ENCODE measurements at places on chromosomes 3 and 15.

- no peak for DNase-seq
These were observed 10.2 kb upstream of the CCDC33 start for GRCh38 chr15:74225928-74226327.

- no peak for DNase-seq
These were observed 2.2 kb downstream of the SATB1 start for GRCh38 chr3:18422972-18423371.

- no peak for DNase-seq
These were observed 88.7 kb upstream of the EPHB3 start for GRCh38 chr3:184472723-184473428.

DNA sequence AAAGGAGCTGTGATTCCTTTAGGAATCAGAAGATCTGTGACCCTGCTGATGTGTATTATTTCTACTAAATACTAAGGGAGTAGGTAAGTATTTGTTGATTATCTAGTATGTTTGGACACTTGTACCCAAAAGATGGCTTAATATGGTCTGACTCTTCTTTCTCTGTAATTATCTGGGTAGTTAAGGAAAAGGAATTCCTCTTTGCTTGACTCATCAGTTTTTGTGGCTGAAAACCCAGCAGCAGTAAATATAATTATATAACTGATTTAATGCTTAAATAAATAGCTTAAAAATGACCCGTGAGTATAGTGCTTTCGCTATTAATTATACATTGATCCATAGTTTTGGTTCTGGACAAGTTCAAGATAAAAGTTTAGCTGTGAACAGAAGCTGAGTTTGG, 155.8 kb downstream of the LRTM1 start:
- no peak for DNase-seq

DNA sequence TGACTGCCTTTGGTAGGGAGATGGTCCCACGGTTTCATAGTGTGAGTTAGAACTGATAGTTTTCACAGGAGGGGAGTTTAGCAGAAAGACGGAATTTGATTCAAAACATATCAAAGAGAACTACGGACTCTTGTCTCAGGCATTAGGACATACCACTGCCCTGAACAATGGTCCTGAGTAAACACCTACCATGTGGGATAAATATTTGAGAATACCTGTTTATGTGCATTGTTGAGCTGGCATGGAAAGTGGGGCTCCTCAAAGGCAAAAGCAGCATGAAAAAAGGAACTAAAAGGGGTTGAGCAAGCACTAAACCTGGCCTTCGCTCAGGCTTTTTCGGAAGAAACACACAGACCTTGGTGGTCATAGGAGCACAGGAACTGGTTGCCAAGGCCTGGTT, 144.4 kb downstream of the ZNF621 start:
- no peak for DNase-seq

DNA sequence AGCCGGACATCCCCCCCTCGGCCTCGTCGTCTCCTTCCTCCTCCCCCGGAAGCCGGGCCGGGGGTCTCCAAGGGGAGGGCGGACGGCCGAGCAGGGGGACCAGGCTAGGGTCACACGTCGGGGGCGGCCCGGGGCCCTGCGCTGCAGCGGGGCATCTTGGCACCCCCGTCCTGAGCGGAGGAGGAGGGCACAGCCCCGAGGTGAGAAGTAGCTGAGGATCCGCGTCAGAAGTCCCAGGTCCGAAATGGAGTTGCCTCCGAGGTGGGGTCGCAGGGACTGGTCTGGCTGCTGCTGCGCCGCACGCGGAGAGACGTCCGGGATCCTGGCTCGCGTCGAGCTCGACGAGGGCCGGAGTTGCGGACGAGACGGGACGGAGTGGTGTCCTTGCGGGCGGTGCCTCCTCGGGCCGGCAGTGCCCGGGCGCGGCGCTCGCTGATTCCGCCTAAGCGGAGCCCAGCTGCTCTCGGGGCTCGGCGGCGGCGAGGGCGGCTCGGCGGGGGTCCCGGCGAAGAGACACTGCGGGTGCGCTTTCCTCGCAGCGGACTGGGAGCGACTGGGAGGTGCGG, at the start of gene ADCY5:
Gene ADCY5 (minus strand): TSS at position 555 of the 566 bp plus-strand sequence. CDS start 545 bp downstream, at position 10.
- DNase-seq, result peak; percentile 57

- DNase-seq, result no peak
These were observed 147.2 kb downstream of the FNDC3B start for GRCh38 chr3:172186607-172187006.

DNA sequence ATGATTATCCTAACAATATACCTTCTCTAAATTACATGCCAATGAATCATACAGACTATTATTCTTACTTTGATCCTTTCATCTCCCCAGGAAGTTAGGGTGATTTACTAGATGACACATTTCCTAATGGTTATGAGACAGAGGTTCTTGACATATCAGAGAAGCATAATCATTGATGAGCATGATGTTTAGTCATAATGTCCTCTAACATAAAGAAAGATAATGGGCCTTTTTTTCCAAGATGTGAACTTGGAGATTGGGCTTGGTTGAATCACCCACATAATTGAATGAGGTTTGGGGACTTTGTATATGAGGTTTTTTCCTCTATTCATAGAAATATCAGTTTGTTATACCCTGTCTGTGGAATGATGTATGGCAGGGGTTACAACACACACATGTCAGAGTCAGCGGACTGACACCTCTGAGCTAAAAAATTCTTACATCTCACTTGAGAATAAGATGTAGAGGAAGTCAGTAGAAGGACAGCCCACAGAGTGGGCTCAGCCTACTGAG, 69.7 kb upstream of the DCBLD2 start:
- no peak for DNase-seq

- DNase-seq, result no peak
These were observed 10.9 kb downstream of the KCNAB1 start for GRCh38 chr3:156131241-156131640.

DNA sequence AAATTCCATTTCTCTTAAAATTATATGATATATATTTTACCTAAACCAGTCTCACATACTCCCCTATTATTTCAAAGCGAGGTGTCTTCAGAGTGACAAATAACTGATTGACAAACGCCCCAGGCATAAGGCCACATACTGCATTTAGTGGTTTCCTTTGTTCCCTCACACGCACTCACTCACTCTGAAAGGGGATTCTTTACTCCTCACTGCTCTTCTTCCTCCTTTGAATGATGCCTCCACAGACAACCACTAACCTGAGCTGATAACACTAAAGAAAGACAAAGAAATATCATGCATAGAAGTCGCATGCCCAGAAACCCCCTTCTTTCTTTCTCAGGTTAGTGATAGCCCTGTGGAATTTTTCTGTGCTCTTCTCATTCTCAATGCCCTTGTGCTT, 24.1 kb upstream of the BBX start:
- no peak for DNase-seq

- DNase-seq, result no peak
These were observed 95.1 kb upstream of the MBNL1 start for GRCh38 chr3:152173627-152174026.

GRCh38 chr3:17687566-17687965, 54.9 kb downstream of the TBC1D5 start:
- no peak for DNase-seq

DNA sequence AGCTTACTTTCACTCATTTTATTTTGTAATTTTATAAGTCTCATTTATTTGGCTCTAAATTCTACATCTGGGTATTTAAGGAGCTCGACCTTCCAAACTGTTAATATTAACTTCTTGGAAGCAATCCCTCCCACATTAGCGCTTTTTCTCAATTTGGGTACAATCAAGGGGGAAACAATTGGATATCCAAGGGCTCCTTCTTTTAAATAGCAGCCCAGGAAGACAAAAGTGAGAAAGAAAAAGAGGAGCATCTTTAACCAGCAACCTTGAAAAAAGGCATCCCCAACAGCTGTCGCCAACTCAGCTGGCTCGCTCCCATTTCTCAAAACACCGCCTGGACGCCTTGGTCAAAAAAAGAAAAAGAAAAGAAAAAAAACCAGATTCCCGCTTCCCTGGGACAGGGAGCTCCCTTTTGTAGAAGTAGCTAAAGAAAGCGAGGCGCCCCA, 873 bp downstream of the C3orf70 start:
- DNase-seq, result no peak

DNA sequence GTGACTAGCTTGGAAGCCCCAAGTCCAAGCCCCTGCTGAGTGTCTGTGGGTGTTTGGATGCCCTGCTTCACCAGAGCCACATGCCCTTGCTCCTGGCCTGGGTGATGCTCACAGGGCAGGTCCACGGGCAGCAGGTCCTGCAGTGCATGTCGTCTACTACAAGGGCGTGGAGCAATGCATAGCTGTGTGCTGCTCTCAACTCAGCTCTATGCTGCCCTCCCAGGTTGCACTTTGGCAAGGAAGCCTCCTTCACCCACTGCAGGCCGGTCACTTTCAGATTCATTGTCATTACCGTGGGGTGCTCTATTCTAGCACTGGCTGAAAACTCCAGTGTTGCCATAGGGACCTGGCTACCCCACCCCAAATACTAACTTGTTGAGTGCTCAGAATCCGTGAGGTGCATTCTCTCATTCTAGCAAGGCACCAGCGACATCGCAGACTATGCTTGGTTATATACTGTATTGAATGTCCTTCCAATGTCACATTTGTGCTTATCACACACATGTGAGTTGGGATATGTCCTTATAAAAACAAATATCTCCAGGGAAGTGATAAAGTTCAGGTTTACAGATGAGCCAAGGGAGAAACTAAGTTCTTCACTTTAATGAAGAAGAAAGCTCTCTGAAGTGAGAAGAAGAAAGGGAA, 51.8 kb downstream of the GRAMD1C start:
- peak; percentile 23 for DNase-seq

DNA sequence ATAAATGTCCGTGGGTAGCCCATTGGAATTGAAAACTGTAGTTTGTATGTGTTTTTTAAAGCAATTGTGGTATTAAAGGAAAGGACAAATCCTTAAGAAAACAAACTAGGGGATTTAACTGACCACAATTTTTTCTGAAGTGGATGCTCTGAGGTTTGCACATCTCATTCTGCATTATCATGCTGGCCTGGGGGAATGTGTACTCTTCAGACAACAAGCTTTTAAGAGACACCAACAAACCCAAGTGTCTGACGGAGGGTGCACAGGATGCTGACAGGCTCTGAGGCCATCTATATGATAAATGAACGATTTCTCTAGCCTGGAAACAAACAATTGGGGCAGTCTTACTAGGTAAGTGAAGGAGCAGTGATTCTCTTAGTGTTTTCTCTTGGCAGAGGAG, 9.1 kb downstream of the LINS1 start:
- no peak for DNase-seq

DNA sequence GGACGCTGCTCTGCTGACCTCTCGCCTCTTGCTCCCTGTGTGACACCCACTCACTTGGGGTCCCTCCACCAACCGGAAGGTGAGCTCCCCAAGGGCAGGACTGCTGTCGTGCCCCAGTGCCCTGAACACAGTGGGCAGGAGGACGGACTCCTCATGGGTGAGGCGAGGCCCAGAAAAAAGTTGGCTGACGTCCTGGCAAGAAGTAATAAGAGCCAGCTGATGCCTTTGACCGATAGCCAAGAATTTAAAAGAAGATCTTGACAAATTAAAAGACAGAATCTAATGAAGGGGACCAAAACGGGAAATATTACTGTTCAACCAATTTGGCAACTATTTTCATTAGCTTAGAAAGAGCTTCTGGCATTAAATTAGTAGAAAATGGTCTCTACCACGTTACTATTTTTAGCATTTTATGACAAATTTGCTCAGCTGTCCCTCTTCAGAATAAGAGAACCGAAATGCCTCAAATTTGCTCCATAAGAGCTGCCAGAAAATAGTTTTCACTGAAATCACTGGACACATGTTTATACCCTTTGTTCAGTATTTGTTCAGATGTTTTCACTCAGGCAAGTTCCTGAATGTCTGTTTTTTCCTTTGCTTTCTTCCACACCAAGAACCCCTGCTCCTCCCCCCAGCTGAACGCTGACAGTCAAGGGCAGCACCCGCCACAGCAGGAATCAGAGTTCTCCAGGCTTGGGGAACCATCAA, 60.5 kb downstream of the XXYLT1 start:
- peak; percentile 2 for DNase-seq

DNA sequence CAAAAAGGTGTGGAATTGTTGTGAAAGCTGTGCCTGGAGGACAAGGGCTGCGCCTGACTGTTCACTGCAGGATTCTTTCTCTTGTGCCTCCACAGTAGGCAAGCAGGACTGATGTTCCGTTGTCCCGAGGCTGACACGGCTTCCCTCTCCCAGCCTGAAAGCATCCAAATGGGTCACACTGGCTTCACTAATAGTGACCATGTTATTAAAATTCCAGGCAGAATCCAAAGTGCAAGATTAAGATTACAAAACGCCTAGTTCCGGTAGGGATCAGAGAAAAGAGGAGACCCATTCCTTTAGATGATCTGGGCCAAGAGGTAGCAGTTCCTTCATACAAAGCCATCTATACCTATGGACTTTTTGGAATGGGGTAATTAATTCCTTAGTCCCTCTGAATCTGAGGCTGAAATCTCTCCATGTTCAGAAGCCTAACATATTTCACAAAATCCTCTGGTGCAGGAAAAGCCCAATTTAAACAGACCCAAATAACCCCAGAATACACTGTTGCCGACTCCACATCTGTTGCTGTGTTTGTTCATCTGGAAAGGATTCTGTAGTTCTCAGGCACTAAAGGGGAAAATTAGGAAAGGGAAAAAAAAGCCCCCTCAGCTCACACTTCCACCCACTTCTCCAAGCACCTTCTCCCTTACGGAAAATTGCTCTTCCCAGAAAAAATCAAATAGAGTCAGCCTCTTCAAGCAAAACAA, 145.9 kb downstream of the RORA start:
- no peak for DNase-seq

- no peak for DNase-seq
These were observed 27.0 kb upstream of the ANKDD1A start for GRCh38 chr15:64884679-64885078.

DNA sequence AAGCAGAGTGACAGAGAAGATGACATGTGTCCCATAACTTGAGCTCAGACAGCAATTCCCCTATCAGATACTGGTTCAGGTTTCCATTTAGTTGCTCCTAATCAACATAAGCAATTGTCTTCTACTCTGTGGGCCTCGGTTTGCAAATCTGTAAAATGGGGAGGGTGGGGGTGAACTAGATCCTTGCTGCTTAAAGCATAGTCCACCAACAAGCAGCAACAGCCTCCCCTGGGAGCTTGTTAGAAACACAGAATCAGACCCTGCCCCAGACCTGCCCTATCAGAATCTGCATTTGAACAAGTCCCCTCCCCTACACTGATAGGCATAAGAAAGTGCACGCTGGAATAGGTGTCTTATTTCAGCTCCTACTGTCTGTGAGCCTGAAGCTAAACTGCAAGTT, 87.8 kb downstream of the CEMIP start:
- DNase-seq, result peak; percentile 50

DNA sequence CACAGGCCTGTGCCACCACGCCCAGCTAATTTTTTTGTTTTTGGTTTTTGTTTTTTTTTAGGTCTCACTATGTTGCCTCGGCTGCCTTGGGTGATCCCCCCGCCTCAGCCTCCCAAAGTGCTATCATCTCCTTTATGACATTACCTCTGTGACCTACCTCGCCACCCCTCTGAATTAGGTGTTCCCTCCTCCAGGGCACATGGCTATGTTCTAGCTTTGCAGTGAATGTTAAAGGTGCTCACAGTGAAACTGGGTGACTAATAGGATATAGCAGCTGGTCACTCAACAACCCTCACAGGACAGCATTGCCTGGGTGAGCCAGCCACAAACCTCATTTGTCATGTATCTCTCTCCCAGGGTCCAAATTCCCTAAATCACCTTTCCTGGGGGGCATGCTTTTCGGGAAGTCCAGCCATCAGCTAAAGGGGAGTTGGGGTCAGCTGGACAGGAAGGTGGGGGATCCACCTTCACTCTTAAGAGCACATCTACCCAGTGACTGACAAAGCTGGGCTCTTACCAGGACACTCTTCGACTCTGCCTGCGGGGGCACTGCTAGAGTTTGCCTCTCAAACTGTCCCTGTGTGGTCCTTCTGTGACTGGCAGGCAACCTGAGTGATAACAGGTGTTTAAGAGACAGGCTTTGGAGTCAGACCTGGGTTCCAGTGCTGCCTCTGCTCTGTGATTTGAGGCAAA, 1.6 kb upstream of the TTLL3 start:
- peak; percentile 56 for DNase-seq

Data from iPS-NIHi11 (cell line).